ENCODE measurements at places on chromosomes 13 and 19.
A peak's percentile ranks its signal among the peaks of the same experiment; 100 is the strongest.

DNA sequence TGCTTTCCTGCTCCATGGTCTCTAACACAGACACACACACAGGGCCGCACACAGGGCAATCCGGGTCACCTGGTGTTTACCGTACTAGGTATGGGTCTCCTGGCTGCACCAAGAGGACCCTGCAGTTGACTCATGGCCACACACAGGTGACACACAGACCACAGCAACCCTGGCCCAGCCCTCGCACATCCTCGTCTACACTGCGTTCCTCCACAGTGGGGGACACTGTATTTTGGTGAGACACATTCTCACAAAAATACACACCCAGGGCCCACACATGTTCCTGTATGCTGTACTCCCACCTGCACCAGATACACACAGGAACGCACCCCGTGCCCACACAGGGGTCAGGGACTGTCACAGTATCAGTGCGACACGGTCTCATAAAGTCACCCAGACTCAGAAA is 12.8 kb downstream of the PDE4A start:
- no peak for DNase-seq

DNA sequence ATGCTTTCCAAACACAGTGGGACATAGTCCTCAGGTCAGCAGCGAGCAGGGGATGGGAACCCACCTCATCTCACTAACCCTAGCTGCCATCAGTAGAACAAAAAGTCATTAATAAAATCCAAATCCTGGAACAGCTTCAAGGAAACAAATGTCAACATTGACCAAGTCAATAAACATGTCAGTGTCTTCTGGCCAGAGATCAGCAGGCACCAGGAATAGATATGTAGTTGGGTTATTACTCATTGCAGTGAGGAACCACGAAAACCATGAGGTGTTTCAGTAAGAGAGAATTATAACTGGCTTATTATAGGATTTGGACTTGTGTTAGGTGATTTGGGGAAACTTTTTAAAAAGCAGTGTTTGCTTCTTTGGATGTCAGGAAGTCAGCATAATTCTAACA is 17.1 kb upstream of the CD33 start:
- no peak for DNase-seq

DNA sequence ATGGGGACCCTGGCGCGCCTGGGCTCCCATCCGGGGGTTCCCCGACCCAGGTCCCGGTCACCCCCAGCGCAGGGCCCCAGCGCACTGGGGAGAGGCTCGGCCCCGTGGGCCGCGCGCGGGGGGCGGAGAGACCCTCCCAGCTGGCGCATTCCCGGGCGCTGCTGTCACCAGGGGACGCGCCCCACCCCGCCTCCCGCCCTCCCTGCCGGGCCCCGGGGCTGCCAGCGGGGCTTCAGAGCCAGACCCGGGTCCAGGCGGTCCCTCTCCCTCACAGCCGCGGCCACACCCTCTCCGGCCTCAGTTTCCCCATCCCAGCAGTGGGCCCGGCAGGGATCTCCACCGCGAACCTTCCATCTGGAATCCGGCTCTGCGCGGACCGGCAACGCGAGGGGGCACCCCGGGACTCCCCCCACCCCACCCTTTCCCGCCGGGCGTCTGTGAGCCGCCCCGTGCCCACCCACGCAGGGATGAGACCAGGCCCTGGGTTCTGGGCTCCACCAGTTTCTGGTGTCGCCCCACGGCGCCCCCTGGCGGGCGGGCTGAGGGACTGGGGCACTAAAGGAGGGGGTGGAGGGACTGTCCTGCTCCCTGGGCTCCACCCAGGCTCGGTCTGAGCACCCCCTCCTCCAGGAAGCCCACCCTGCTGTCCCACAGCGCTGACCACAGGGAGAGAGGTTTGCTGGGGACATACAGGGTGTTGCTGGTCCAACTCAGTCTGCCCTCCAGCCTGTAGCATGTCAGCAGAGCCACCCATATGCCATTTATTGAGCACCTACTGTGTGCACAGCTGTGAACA is 878 bp upstream of the ADAMTSL5 start:
- DNase-seq: no peak

GRCh38 chr19:54453921-54454780 is 5.2 kb downstream of the LENG8 start:
- no peak for DNase-seq

GRCh38 chr19:24040621-24041020 is 46.4 kb upstream of the ZNF254 start:
- DNase-seq: no peak

DNA sequence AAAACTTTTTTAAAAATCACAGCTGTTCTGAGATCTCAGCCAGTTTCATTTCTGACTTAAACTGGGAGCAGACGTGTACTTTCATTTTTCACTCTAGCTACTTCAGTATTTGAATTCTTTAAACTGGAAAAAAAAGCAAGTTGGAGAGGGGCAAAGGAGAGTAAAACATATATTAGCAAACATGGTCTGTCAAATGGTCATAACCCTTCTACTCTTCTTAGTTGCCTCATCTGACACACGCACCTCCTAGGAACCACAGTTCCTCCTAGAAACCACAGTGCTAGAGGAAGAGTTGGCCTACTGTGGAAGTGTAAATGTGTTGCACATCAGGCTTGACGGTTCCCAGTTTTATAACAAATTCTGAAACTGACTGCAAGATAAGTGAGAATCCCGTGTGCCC is 47.2 kb downstream of the TM9SF2 start:
- DNase-seq: no peak

GRCh38 chr13:43805071-43805468 is 18.3 kb upstream of the ENOX1 start:
- DNase-seq: peak; percentile 74

- no peak for DNase-seq
Observed at GRCh38 chr13:85665286-85665685, 133.9 kb downstream of the SLITRK6 start.

- no peak for DNase-seq
Observed at GRCh38 chr19:48444936-48445200, 915 bp upstream of the GRWD1 start.

DNA sequence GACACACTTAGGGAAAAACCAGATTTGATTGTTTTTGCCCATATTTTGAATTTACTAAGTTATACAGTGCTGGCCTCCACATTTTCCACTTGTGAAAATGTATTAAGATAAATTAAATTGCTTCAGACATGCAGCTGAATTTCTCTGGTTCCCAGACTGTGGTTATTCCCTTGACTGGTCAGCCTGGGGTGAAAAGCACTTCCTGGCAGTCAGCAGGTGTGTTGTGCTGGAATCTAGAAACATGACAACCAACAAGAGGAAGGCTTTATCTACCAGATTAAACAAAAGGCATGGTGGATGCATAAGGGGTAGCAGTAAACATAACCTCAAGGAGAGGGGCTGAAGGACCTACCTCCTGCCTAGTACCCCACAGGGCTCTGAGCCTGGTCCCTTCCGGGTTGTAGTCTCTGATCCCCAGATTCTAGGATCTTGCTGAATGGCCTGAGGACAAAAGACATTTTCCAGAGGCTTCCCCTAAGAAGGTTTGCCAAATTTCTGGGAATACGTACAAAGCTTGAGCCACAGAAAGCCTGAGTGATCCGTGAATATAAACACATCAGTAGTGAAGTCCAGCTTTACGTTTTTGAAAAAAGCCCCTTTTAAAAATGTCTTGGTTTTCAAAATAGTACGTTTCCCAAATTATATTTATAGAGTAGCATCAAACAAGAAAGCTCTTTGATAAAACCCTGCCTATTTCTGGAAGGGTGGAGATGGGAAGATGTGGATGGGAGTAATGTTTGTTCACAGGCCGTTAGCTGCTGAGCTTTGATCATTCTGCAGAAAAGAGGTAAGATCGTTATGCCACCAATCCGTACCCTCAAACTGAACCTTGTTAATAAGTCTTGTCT is 133.4 kb downstream of the LACC1 start:
- no peak for DNase-seq

DNA sequence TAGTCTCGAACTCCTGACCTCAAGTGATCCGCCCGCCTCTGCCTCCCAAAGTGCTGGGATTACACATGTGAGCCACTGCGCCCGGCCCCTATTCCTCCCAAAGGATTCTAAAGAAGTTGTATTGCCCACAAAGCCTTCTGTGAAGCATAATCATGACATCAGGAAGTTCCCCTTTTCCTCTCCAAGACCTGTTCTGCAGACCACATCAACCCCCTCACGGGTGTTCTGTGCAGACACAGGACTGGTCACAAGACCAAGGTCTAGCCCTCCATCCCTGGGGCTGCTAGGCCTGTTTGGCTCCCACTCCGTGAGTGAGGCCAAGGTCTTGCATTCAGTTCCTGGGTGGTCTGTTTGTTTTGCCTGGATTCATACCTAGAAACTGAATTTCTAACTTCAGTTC is 178.1 kb downstream of the FLT1 start:
- DNase-seq: no peak

- no peak for DNase-seq
Observed at GRCh38 chr19:17778251-17778967, 16.5 kb upstream of the B3GNT3 start.

DNA sequence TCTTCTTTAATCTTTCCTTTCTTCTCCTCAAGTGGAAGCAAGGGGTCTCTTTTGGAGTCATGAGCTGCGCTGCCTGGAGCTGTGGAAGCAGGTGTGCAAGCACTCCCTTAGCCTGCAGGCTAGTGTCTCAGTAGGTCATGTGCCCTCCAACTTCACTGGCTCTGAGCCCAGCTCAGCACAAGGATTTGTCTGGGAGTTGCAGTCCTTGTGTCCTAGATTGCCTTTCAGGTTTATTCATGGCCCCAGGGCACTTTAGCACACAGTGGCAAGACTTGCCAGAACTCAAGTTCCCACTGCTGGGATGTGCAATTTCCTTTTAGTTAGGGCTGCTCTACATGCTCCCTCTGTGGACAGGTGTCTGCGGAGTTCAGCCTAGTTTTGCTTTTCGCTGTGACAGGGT is 211.7 kb downstream of the LIG4 start:
- no peak for DNase-seq

- no peak for DNase-seq
Observed at GRCh38 chr19:50500060-50500752, 10.8 kb downstream of the JOSD2 start.

DNA sequence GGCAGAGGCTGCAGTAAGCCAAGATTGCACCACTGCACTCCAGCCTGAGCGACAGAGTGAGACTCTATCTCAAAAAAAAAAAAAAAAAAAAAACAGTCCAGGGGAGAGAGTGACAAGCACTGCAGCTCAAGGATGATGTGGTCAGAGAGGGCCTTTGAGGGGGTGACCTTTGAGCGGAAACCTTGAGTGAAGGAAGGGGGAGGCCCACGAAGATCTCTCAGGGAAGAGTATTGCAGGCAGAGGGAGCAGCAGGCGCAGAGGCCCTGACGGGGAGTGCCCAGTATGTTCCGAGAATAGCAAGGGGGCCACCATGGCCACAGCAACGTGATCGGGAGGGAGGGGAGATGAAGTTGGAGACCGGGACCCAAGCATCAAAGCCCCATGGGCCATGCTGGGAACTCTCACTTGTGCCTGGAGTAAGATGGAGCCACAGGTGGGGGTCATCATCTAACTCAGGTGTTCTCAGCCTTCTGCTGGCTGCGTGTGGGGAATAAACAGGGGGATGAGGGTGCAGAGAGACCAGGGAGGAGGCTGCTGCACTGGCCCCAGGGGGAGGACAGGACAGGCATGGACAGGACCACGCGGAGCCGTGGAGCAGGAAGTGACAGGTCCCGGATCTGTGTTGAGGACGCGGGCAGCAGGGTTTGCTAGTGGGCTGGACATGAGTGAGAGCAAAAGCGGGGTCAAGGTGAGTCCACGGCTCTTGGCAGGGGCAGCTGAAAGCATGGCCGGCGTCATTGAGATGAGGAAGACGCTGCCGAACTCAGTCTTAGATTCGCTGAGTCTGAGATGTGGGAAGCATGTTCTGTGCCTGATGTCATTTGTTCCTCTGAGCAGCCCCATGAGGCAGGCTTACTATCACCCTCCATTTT is 60.4 kb downstream of the DPF1 start:
- DNase-seq: no peak

DNA sequence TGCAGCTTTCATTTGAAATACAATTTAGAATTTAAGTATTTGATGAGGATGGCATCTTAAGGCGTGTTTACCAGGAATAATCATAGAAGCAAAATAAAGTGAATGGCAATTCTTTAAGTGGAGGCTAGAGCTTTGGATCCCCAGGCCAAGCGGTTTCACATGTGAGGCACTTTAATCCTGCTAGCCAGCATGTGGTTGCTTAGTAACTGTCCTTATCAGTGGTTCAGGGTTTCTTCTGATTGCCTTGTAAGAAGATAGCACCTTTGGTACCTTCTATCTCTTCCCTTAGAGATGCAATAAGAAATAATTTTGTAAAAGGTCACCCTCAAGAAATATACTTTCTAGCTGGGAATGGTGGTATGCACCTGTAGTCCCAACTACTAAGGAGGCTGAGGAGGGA is 38.9 kb upstream of the SERP2 start:
- DNase-seq: no peak

- no peak for DNase-seq
Observed at GRCh38 chr13:97205465-97205864, 16.7 kb upstream of the MBNL2 start.

- DNase-seq: no peak
Observed at GRCh38 chr13:51733374-51734298, 70.3 kb downstream of the DHRS12 start.

DNA sequence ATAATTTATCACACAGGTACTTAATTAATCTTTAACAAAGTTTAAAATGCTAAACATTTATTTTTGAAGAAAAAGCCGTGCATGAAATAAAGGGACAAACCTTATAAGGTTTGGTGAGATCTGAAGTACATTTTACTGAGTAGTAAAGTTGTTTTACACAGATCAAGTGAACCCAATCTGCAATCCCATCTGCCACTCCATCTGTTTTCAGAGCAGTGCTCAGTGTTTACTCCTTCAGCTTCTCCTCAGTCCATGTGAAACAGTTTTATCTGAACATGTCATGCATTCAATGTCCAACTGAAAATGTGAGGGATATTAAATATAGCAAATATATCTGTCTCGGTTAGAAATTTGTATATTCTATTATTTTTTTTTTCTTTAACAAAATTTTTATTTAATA is 166.8 kb downstream of the MAB21L1 start:
- no peak for DNase-seq

DNA sequence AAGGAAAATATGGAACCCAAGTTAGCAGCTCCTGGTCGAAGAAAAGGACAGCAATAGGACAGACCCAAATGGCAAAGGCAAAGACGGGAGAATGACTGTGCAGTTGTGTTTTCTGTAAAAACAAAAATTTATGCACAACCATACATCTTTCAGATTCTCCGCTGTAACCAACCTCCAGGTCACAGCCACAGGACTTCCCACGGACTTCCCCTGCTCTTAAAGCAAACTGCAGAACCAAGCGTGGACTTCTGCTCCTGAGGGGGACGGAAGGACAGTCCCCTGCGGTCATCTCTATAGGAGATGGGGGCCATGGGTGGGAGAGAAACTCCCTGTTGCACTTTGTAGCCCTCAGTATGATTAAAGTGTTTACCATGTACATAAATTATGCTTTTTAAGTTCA is 2.5 kb downstream of the GRTP1 start:
- no peak for DNase-seq

DNA sequence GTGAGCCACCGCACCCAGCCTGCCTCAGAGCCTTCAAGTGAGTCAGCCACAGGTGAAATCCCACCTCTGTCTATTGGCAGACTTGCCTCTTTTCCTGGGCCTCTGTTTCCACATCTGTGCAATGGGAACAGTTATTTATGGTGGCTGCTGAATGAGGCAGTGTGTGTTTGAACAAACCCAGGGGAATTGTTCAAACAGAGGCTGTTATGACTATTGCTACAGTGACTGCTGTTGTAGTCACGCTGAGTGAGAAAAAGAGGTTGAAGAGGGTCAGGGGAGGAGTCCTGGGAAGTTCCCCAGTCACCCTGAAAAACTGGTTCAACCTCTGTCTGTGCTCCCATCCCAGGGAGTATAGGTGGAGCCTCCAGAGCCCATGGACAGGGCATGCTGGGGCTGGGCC is at the start of gene CEACAM19:
CEACAM19 (plus strand) TSS at position 83 of the 400 bp plus-strand sequence. CDS start 450 bp downstream, outside the sequence.
- no peak for DNase-seq

- no peak for DNase-seq
Observed at GRCh38 chr19:54160182-54160811, 776 bp upstream of the LENG1 start.

Data from fibroblast of skin of left biceps (primary cell).